ENCODE measurements at places on chromosomes 4 and X. TPM values are rescaled to one million over a fixed set of nuclear protein-coding genes. Genes with fewer than 3 reads are reported as not detected.

GRCh38 chr4:147533331-147533730, 52.4 kb downstream of the EDNRA start:
- no peaks in the 10 kb centered on the region for H3K4me1 ChIP-seq
- H3K27ac ChIP-seq = no peak overlapping the region
- H3K4me3 ChIP-seq = no peak overlapping the region
- H3K36me3 ChIP-seq = no peaks in the 10 kb centered on the region
- no peak for DNase-seq

GRCh38 chrX:2828344-2828958, at the start of gene GYG2:
TSS of gene GYG2 (plus strand) at chrX:2828930. CDS start at chrX:2830189, 1,259 bp downstream.
- H3K4me3 ChIP-seq = no peak within 1 kb of the TSS
- H3K27ac ChIP-seq = no peak within 1 kb of the TSS
- no peaks in the 10 kb centered on the region for H3K4me1 ChIP-seq

Gene CFP
- polyA plus RNA-seq = 0.62 TPM

GRCh38 chr4:33086331-33086925, 2366.3 kb downstream of the PCDH7 start:
- H3K4me1 ChIP-seq = no peaks in the 10 kb centered on the region
- no peak overlapping the region for H3K27ac ChIP-seq
- H3K27me3 ChIP-seq = no peaks in the 10 kb centered on the region
- no peak overlapping the region for H3K4me3 ChIP-seq
- H3K36me3 ChIP-seq = no peaks in the 10 kb centered on the region
- no peak for DNase-seq

Gene PRRG3
- not detected for polyA plus RNA-seq

GRCh38 chr4:130090427-130090826, 994.5 kb downstream of the C4orf33 start:
- DNase-seq = no peak
- H3K27ac ChIP-seq = no peak overlapping the region
- no peaks in the 10 kb centered on the region for H3K4me1 ChIP-seq
- H3K27me3 ChIP-seq = no peaks in the 10 kb centered on the region

DNA sequence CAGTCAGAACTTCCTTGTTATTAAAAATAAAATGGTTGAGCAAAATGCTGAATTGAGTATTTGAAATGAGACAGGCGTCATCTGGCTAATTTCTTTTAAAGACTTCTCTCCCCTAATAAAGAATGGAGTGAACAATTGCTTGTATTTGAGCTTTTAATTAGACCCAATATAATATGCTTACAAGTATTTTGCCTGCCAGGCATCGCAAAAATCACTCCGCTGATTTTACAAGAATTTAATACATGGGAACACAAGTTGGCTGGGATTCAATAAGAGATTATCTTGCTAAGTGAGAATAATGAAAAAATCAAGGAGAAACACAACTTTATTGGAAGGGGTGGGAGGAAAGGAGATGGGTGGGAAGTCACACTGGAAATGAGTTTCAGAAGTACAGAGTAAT, 52.3 kb downstream of the KLF3 start:
- no peak for DNase-seq
- H3K27ac ChIP-seq = no peak overlapping the region
- H3K27me3 ChIP-seq = no peaks in the 10 kb centered on the region
- no peaks in the 10 kb centered on the region for H3K36me3 ChIP-seq
- no peak overlapping the region for H3K4me3 ChIP-seq

DNA sequence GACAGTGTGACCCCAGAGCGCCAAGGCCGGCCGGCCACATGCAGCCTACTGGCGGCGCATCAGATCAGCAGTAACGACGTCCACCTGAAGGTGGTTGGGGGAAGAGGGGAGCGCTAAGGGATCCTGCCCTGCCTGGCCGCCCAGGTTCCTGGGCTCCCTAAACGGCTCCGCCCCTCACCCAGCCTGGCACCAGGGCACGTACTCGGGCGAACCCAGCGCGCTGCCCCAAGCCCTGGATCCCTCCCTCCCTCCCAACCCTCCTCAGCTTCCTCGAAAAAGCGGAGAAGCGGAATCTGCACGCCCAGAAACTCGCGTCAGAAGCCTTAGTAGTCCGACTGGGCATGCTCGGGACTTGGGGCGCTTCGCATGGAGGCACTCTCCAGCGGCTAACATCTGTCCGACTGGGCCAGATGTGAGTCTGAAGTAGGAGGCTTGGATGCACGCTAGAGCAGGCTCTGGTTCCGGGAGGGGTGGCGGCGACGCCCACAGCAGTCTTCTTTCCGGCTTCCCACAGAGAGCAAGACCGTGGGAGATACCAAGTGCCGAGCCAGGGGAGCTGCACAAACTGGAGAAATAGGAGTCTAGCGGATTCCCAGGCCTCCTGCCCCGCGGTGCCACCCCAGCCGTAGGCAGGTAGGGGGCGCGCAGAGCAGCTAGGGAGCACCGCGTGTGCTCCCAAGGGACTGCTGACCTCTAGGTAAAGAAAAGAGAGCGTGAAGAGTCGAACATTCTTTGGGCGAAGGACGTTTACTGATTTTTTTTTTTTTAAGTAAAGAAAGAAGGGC, 114.3 kb upstream of the TEX13C start:
- DNase-seq = no peak
- no peak overlapping the region for H3K4me3 ChIP-seq
- peaks cover 3% of the 10 kb centered on the region for H3K27me3 ChIP-seq
- H3K36me3 ChIP-seq = no peaks in the 10 kb centered on the region
- H3K27ac ChIP-seq = no peak overlapping the region

GRCh38 chr4:101192244-101192643, 155.1 kb downstream of the PPP3CA start:
- no peak for DNase-seq
- no peak overlapping the region for H3K4me3 ChIP-seq
- no peaks in the 10 kb centered on the region for H3K27me3 ChIP-seq
- peaks cover 15% of the 10 kb centered on the region for H3K4me1 ChIP-seq

GRCh38 chr4:107989162-107989536, 540 bp upstream of the HADH start:
- no peaks in the 10 kb centered on the region for H3K36me3 ChIP-seq
- peaks cover 6% of the 10 kb centered on the region for H3K4me1 ChIP-seq
- no peak overlapping the region for H3K4me3 ChIP-seq
- H3K27me3 ChIP-seq = no peaks in the 10 kb centered on the region

- peak overlapping the region; percentile 86 for H3K4me3 ChIP-seq
- peak overlapping the region; percentile 97 for H3K27ac ChIP-seq
- peaks cover 28% of the 10 kb centered on the region for H3K4me1 ChIP-seq
- no peaks in the 10 kb centered on the region for H3K36me3 ChIP-seq
- no peaks in the 10 kb centered on the region for H3K27me3 ChIP-seq
- DNase-seq = no peak
Measured at GRCh38 chr4:184536881-184537248, 62.5 kb upstream of the IRF2 start.

DNA sequence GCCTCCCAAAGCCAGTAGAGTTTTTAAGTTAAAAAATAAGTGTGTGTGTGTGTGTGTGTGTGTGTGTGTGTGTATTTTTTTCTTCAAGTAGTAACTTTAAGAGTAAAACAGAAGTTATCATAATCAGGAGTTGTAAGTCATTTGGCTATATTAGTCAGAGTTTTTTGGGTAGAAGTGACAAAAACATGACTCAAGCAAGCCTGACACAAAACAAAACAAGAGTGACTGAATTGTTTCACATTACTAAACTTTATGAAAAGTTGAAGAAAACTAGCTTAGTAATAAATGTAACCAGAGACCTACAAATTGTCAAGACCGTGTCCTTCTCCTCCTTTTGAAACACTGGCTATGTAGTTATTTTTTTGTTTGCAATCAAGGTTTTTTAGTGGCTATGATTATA, 738.0 kb upstream of the PITX2 start:
- no peak overlapping the region for H3K27ac ChIP-seq
- no peak for DNase-seq
- H3K36me3 ChIP-seq = no peaks in the 10 kb centered on the region
- H3K4me3 ChIP-seq = no peak overlapping the region
- no peaks in the 10 kb centered on the region for H3K27me3 ChIP-seq

- no peak overlapping the region for H3K4me3 ChIP-seq
- H3K36me3 ChIP-seq = no peaks in the 10 kb centered on the region
- no peak overlapping the region for H3K27ac ChIP-seq
- H3K27me3 ChIP-seq = peaks cover under 1% of the 10 kb centered on the region
- H3K4me1 ChIP-seq = no peaks in the 10 kb centered on the region
Measured at GRCh38 chr4:25970226-25970675, 56.2 kb downstream of the SMIM20 start.

Gene METTL14
- 5.5 TPM for polyA plus RNA-seq

Gene PDZD4
- 0.07 TPM for polyA plus RNA-seq

Gene AP1S2
- 21.0 TPM for polyA plus RNA-seq

GRCh38 chr4:123536225-123536624, 139.6 kb downstream of the SPRY1 start:
- H3K4me3 ChIP-seq = no peak overlapping the region
- no peak for DNase-seq
- no peaks in the 10 kb centered on the region for H3K27me3 ChIP-seq
- no peak overlapping the region for H3K27ac ChIP-seq

GRCh38 chr4:38237139-38237538, 276.9 kb downstream of the PTTG2 start:
- DNase-seq = peak; percentile 89
- no peaks in the 10 kb centered on the region for H3K36me3 ChIP-seq
- H3K4me1 ChIP-seq = peaks cover 12% of the 10 kb centered on the region
- H3K27ac ChIP-seq = peak overlapping the region; percentile 61
- H3K27me3 ChIP-seq = no peaks in the 10 kb centered on the region

GRCh38 chr4:77636902-77637301, 31.3 kb downstream of the CXCL13 start:
- peaks cover 10% of the 10 kb centered on the region for H3K4me1 ChIP-seq
- peak overlapping the region; percentile 51 for H3K27ac ChIP-seq

Gene IGFBP7
- polyA plus RNA-seq = 1,004 TPM
